ENCODE measurements at places on chromosomes 5 and 9.

- DNase-seq: no peak
Observed at GRCh38 chr5:155839251-155840037, 487.5 kb upstream of the SGCD start.

DNA sequence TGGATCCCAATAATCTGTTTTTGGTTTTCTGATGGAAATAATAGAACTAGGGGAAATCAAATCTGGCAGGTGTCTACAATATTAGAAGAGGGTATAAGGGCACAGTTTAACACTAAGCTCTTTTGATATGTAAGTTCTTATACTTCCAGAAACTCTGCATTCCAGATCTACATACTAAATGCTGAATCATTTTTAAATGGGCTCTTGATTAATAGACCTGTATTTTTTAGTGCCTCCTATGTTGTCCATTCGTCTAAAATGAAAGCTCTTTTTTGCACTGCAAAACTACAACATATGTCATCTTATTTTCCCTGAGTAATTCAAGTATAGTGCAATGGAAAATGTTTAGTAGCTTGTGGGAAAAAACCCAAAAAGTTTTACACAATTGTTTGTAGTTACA lies 44.2 kb downstream of the NR6A1 start:
- DNase-seq: no peak

GRCh38 chr5:54315736-54316528 lies 5.6 kb upstream of the ARL15 start:
- DNase-seq: no peak

DNA sequence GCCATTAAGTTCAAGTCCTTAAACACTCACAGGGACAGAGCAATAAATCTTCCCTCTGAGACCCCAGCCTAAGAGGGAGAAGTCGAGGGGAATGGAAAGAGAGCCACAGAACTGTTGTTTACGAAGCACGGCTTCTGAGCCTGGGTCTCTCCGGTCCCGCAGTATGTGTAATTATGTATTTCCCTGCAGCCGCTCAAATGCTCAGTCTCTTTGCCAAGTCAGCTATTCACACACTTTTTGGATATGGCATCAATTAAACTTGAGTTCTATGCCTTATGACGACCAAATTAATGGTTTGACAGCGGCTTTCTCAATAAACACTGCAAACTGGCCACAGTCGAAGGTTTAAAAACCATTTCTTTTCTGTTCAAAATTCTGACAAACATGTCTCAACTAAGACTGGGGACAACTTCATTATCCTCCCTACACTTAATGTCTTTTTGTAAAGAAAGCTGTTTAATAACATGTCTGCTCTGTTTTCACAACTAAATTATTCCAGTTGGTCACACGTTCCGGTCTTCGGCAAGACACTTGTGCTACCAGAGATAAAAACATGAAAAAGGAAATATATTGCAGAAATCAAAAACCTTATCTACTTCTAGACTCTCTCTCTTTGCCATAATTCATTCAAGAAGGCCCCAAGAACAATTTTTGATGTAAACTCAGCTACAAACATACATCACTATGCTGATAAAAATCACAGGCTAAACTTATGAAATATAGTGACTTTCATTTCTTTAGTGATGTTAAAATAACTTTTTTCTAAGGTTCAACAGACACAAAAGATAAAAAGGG lies 203.2 kb downstream of the GAPVD1 start:
- peak; percentile 75 for DNase-seq

- DNase-seq: no peak
Observed at GRCh38 chr5:159511570-159511969, 181.3 kb upstream of the IL12B start.

DNA sequence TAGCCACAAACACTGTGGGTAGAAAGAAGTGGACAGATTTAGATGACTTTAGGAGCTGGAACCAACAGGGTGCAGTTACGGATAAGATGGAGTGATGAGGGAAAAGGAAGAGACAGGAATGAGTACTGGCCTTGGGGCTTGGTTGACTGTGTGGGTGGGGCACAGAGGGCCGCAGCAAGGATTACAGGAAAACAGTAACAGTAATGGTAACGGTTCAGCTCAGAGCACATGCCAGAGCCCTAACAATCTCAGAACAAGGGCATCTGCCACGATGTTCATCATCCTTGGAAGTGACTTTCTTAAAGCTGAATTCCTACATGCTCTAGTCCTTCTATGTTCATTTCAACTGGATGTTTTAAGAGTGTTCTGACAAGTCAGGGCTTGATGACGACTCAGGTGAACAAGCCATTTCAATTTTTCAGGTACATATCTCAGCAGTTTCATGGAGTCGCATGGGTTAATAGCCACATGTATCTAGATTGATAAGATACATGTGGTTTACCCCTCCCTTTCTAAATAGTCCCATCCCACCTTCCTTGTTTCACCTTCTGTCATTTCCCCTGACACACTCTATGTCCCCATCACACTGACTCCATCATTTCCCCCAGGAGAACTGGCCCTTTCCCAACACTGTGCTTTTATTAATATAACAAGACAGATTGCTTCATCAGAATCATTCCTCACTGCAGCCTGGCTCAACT lies 65.0 kb downstream of the CEMIP2 start:
- DNase-seq: peak; percentile 31

DNA sequence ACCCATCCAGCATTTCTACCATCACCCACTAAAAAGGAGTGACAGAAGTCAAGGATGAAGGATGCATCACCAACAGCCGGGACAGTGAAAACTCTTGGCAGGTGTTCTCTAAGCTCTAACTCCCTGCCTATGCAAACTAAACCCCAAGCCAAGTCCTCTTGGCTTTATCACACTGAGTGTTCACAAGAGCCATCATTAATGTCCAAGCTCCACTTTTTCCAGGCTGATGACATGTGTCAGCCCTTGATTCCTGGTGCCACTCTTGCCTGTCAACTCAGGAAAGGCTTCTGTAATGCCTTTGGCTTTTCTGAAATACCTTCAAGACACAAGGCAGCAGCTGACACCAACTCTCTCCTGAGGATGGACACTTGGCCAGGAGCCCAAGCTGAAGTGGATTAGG lies 86.9 kb downstream of the NR6A1 start:
- DNase-seq: no peak

DNA sequence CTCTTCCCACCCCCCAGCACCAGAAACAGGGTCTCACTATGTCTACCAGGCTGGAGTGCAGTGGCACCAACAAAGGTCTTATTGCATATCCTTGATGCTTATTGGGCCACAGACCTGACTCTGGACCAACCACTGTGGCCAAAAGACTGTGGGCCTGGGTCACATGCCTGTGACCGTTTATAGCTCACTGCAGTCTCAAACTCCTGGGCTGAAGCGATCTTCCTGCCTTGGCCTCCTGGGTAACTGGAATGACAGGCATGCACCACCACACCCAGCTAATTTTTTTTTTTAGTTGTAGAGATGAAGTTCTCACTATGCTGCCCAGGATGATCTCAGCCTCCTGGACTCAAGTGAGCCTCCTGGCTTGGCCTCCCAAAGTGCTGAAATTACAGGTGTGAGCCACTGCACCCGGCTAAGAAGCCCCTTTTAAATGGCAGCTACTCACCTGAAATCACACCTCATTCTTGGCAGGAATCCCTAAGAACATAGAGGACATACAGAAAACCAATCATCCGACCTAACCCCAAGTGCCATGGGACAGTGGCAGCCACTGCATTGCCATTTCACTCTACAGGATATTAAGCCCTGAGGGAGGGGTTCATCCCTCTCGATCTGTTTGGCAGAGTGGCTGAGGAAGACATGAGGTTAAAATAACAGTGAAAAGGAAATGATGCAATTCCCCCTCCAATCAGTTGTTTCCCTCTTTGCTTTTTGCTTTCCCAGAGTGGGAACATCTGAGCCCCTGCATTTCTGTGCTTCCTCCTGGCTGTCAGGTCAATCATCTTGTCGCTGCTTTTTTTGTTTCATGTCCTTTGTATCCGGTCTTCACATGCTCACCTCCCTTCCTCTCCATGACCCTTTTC lies 74.6 kb downstream of the LRRC70 start:
- DNase-seq: no peak

- DNase-seq: peak; percentile 93
Observed at GRCh38 chr9:95018099-95018936, 291.8 kb downstream of the AOPEP start.

GRCh38 chr5:9483779-9484178 lies 62.1 kb downstream of the SEMA5A start:
- DNase-seq: peak; percentile 41

- DNase-seq: no peak
Observed at GRCh38 chr5:90421136-90421535, 11.6 kb upstream of the CETN3 start.

DNA sequence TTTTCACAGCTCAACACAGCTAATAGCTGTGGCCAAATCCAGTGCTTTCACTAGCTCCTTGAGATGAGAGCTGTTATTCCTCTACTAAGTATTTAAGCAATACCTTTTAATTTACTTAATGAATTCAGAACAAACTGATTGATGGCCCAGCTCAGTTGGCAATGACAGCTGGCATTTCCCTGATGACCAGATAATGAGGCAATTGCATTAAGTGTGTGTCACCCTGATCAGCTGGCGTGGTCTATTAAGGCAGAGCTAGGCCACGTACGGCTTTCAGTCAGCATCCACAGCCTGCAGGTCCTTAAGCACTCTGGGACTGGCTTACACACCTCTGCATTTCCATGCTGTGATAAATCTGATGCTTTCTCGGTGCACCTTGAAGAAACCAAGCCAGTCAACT lies 34.4 kb downstream of the TTLL11 start:
- DNase-seq: no peak

- no peak for DNase-seq
Observed at GRCh38 chr5:79938468-79938867, 52.6 kb downstream of the MTX3 start.

DNA sequence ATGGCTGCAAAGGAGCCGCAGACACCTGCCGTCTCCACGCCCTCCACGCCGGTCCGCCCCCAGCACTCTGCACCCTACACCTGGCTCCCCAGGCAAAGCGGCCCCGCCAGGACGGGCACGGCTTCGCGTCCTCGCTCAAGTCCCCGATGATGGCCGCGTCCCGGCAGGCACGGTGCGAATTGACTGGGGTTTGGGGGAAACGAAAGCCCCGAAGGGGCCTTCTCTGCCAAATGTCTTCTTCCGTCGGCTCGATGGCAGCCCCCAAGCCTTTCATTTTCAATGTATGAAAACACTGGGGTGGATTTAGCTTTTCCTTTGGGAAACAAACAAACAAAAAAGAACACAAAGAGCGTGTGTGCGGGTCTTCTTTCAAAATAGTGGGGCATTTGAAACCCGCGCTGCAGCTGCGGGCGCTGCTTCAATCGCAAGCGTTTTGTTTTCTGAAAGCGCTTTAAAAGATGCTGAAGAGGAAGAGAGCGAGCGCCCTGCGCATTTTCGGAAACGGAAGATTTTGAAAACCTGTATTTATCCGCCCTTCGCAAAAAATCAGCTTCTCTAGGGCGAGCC lies 160.0 kb downstream of the RMI1 start:
- peak; percentile 5 for DNase-seq
